Esophagus mucosa (tissue), 1 donor: ENCODE measurements at places on chromosomes 7 and 10. TPM values are rescaled to one million over a fixed set of nuclear protein-coding genes. Genes with fewer than 3 reads are reported as not detected.

GRCh38 chr7:116715077-116715476, 43.1 kb downstream of the MET start:
- ATAC-seq: no peak

- no peak for ATAC-seq
Measured at GRCh38 chr10:6487920-6488319, 92.2 kb downstream of the PRKCQ start.

DNA sequence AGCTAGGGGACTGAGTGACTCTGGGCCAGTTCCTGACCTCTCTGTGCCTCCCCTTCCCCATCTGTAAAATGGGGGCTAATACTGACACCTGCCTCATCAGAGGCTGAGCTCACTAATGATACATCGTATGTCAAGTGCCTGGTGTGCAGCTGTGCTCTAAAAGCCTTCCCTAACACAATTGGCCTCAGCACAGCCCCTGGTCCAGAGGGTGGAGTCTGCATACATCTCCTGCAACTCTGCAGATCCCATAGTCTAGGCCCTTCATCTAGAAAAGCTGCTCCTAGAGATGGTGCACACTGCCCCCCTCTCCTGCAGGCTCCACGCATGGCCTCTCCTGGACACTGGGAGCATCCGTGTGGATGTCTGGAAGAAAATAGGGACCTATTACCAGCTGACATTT, 255.0 kb downstream of the RPS24 start:
- ATAC-seq: no peak

- ATAC-seq: no peak
Measured at GRCh38 chr10:132783165-132783939, 2.6 kb downstream of the NKX6-2 start.

GRCh38 chr7:28369523-28369922, 42.8 kb upstream of the CREB5 start:
- ATAC-seq: no peak

DNA sequence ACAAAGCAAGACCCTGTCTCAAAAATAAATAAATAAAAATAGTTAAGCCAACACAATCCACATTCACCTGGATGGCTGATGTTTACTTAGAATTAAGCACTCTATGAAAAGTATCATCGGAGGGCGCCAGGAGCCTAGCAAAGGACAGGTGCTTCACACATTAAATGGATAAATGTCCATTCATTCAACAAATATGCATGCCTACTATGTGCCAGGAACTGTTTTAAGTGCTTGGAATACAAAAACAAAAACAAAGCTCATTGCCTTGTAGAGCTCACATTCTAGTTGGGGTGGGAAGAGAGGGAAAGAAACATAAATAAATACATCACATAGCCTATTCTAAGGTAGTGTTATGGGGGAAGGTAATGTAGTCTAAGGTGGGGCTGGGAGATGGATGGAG, 4.1 kb downstream of the BAIAP2L1 start:
- ATAC-seq: no peak

DNA sequence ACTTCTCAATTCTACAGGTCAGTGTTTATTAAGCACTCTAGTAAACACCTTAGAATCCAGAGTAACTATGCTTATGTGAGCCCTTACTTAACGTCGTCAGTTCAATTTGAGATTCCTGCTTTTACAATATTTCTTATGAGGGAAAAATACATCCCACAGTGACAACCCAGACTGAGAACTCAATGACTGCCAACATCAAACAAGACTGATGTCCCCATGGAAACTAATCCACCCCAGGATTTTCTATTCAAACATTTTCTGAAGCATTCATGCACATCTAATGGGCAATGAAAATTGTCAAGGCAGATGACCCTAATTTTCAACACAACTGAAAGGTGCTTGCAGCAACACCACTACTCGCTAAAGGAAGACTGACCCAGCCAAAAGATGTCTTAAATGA, 67.0 kb downstream of the ATE1 start:
- no peak for ATAC-seq

DNA sequence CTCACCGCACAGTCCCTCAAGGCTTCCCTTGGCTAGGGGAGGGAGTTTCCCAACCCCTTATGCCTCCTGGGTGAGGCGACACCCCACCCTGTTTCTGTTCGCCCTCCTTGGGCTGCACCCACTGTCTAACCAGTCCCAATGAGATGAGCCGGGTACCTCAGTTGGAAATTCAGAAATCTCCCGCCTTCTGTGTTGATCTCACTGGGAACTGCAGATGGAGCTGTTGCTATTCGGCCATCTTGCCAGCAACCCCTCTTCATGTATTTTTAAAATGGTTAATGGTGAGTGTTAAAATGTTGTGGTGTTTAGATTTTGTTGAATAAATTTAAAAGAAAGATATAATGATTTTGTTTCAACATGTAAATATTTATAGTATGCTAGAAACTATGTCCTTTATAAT, 22.0 kb downstream of the UMAD1 start:
- no peak for ATAC-seq

GRCh38 chr7:157479326-157479725, 142.5 kb downstream of the DNAJB6 start:
- ATAC-seq: no peak

DNA sequence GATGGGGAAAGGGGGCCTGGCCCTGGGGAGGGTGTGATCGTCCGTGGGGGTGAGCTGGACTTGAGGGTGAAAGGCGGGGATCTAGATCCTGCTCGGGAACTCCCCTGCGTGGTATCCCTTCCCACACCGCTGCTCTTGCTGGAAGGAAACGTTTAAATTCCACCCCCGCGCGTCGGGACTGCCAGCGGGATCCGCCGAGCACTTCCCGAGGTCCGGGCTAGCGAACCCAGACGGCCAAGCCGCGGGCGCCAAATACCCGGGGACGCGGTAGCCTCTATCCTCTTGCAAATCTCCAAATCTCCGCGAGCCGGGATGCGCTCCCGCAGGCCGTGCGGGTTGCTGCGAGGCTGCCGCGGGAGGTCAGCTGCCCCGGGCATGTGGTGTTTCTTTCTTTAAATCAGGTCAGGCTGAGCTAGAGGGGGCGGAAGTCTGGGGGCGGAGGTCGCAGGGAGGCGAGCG, 904 bp downstream of the NPTX2 start:
- ATAC-seq: no peak

DNA sequence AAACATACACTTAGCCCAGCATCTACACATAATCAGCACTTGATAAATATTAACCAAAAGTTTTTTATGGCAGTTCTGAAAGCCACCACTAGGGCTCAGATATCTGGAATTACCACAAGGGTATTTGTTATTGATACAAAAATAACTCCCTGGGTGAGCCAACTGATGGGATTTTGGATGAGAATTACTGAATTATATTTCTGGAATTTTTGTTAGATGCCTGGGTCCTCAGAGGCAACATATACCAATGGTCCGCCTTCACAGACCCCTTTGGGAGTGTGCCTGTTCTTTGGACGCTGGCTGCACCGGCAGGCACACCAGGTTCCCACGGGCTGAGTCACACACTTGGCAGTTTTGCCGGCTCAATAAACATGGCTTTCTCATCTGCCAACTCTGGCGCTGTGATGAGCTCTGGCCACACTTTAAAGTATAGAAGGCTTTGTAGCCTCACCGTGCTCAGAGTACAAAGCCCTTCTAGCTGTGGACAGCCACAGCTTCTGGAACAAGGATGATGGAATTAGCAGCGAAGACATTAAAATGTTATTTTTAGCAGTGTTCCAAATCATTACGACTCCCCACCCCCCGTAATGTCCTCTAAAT, 24.5 kb upstream of the EEPD1 start:
- peak; percentile 79 for ATAC-seq

DNA sequence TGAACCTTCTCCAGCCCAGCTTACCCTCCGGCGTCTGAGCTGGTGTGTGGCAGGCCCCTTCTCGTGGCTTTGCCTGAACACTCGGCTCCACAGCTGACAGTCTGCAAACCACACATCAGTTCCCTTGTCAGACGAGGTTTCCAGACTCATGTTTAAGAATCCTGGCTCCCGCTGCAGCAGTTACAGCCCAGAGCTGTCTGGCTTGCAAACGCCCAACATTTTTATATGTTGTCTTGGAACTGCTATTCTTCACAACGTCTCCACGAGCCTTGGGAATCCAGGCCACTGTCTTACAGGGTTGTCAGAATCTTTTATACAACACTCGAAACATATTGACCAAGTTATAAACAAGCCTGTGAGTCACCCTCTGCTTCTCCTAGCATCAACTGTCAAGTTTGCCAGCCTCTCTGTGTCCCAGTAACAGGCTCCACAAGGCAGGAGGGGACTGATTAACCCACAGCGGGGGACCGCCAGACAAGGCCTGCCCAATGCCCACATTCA, 68.1 kb downstream of the TNS3 start:
- ATAC-seq: no peak

Gene TRIM4
- total RNA-seq: 13.9 TPM

Gene SUN3
- not detected for total RNA-seq

Gene AKR1C3
- 29.5 TPM for total RNA-seq

Gene HMX2
- total RNA-seq: not detected

Gene AUTS2
- total RNA-seq: 20.4 TPM

Gene PYROXD2
- 1.5 TPM for total RNA-seq

Gene ZNF488
- 0.60 TPM for total RNA-seq

Gene TAS2R4
- 0.56 TPM for total RNA-seq

Gene CYP26A1
- not detected for total RNA-seq
